MCF 10A (cell line): ENCODE measurements at places on chromosomes 4 and X. TPM values are rescaled to one million over a fixed set of nuclear protein-coding genes. Genes with fewer than 3 reads are reported as not detected.

DNA sequence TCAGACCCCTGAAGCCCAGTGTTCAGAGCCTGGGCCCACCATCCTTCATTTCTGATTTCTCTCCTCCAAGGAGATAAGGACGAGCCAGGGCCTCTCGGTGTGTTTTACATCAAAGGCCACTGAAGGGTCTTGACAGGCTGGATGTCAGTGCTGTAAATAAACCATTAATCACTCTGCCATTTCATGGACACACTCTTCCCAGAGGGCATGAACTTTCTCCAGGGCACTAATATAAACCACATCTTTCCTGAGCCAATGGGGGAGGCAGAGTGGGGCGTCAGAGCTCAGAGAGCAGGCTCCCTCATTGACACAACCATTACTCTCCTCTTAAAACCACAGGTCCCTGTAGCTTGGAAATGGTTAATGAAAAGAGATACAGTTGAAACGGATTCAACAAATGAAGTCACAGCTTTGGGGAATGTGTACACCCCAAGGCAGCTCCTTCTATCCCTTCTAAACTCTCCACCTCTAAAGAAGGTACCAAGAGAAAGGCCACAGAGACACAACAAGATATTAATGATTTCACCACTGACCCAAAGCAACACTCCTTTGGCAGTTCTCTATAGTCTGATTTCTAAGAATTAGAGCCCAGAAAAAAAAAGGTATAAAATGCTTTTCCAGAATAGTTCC is 200.6 kb downstream of the CHIC2 start:
- H3K27me3 ChIP-seq = no peaks in the 10 kb centered on the region
- no peak for DNase-seq
- H3K4me3 ChIP-seq = no peak overlapping the region

- peak overlapping the region; percentile 14 for H3K27ac ChIP-seq
- H3K27me3 ChIP-seq = no peaks in the 10 kb centered on the region
- no peaks in the 10 kb centered on the region for H3K4me1 ChIP-seq
- no peak for DNase-seq
- no peak overlapping the region for H3K4me3 ChIP-seq
These were observed 212.4 kb upstream of the TTC29 start for GRCh38 chr4:147157860-147158701.

The FGB gene
- total RNA-seq = not detected in 2 replicates

GRCh38 chr4:125626946-125627345 is 312.2 kb downstream of the FAT4 start:
- H3K4me1 ChIP-seq = peaks cover 8% of the 10 kb centered on the region
- H3K27me3 ChIP-seq = no peaks in the 10 kb centered on the region
- no peak overlapping the region for H3K4me3 ChIP-seq
- no peak for DNase-seq
- H3K27ac ChIP-seq = no peak overlapping the region

GRCh38 chrX:35040871-35041270 is 98.3 kb downstream of the FAM47B start:
- H3K4me3 ChIP-seq = no peak overlapping the region
- no peak overlapping the region for H3K27ac ChIP-seq
- H3K36me3 ChIP-seq = no peaks in the 10 kb centered on the region
- H3K27me3 ChIP-seq = no peaks in the 10 kb centered on the region
- no peaks in the 10 kb centered on the region for H3K4me1 ChIP-seq

The PAGE2 gene
- total RNA-seq = not detected in 2 replicates

GRCh38 chr4:152209772-152210493 is 326.0 kb downstream of the FBXW7 start:
- no peaks in the 10 kb centered on the region for H3K4me1 ChIP-seq
- H3K4me3 ChIP-seq = no peak overlapping the region
- H3K27me3 ChIP-seq = no peaks in the 10 kb centered on the region
- no peak overlapping the region for H3K27ac ChIP-seq

DNA sequence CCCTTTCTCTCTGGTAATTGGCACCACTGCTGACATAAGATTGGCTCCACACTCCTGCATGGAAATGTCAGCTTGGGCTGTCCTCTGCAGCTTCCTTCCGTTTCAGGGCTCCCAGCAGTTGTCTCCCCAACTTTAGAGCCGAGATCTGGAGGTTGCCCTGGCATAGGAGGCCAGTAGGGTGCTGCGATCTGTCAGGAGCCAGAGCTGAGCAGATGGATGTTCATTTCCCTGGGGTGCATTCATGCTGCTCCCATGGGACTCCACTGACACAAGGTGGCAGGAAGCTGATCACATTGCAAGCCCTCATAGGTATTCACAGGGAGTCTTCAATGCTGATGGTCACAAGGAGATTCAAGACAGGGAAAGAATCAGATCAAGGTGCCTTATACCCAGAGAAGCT is 116.6 kb upstream of the RAI2 start:
- no peaks in the 10 kb centered on the region for H3K4me1 ChIP-seq
- no peak for DNase-seq
- no peaks in the 10 kb centered on the region for H3K36me3 ChIP-seq
- H3K27ac ChIP-seq = no peak overlapping the region

The MAGEA2 gene
- not detected in 2 replicates for total RNA-seq

GRCh38 chrX:112967903-112968302 is 127.3 kb upstream of the AMOT start:
- DNase-seq = peak; percentile 43
- peaks cover 20% of the 10 kb centered on the region for H3K27me3 ChIP-seq
- no peaks in the 10 kb centered on the region for H3K36me3 ChIP-seq
- H3K4me3 ChIP-seq = no peak overlapping the region
- H3K4me1 ChIP-seq = peaks cover 16% of the 10 kb centered on the region
- H3K27ac ChIP-seq = no peak overlapping the region

DNA sequence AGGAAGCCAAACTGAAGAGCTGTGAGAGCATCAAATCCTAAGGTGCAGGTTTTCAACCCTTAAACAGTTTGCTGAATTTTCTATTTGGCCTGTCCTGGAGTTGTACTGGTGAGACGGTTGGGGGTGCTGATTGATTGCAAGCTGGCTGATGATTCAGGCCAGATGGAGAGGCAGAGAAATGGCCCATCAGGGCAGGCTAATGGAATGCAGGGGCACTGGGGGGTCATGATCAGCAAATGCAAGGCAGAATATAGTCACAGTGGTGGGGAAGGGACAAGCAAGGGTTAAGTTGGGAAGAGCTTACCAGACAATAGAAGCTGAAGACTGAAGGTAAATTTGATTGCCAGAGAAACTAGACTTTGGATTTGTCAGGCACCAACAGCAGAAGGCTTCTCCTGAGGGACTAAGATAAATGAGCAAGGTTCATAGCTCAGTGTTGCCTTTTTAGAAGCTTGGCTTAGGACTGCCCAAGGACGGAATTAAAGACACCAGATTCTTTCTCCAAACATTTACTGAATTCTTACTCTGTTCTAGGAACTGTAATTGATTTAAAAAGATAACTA is 4.3 kb upstream of the AADAT start:
- H3K27ac ChIP-seq = no peak overlapping the region
- DNase-seq = no peak
- H3K27me3 ChIP-seq = no peaks in the 10 kb centered on the region
- no peaks in the 10 kb centered on the region for H3K36me3 ChIP-seq
- no peak overlapping the region for H3K4me3 ChIP-seq
- peaks cover 4% of the 10 kb centered on the region for H3K4me1 ChIP-seq

DNA sequence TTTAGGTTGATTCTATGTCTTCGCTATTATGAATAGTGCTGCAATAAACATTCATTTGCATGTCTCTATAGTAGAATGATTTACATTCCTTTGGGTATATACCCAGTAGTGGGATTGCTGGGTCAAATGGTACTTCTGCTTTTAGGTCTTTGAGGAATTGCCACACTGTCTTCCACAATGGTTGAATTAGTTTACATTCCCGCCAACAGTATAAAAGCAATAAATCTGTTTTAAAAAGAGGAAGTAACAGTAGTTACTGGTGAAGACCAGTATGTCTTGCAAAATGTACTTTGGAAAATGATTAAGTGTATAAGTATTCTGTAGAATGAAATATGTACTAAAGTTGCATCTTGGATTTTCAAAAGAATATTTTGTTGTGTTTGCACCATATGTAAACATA is 77.3 kb downstream of the SHROOM4 start:
- no peak overlapping the region for H3K4me3 ChIP-seq
- no peak overlapping the region for H3K27ac ChIP-seq
- no peak for DNase-seq
- no peaks in the 10 kb centered on the region for H3K36me3 ChIP-seq
- H3K27me3 ChIP-seq = peaks cover 57% of the 10 kb centered on the region

The NPNT gene
- 0.09 TPM in 1 of 2 replicates, not detected in the other for total RNA-seq

The BANK1 gene
- not detected in 2 replicates for total RNA-seq

The DUSP9 gene
- total RNA-seq = not detected in 2 replicates

DNA sequence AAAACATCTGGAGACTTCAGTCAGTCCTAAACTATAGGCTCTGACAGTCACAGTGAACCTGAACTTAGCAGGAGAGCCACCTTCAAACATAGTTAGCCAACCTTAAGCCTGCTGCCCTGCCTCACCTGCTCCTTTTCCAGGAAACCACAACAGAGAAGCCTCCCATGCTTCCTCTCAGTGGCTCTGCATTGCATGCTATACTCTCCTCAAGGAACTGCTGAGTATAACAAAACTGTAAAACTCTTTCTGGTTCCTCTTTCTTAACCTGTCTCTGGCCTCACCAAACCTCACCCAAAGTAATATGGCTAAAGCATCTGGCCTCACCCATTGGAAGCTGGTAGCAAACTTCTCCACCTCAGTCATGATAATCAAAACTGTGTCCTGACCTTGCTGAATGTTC is 122.1 kb downstream of the ANKRD50 start:
- H3K4me1 ChIP-seq = no peaks in the 10 kb centered on the region
- H3K27ac ChIP-seq = no peak overlapping the region
- H3K36me3 ChIP-seq = no peaks in the 10 kb centered on the region

- H3K4me3 ChIP-seq = no peak overlapping the region
- peaks cover 37% of the 10 kb centered on the region for H3K36me3 ChIP-seq
- no peaks in the 10 kb centered on the region for H3K4me1 ChIP-seq
- H3K27me3 ChIP-seq = no peaks in the 10 kb centered on the region
These were observed 23.2 kb downstream of the TACC3 start for GRCh38 chr4:1744552-1744951.

DNA sequence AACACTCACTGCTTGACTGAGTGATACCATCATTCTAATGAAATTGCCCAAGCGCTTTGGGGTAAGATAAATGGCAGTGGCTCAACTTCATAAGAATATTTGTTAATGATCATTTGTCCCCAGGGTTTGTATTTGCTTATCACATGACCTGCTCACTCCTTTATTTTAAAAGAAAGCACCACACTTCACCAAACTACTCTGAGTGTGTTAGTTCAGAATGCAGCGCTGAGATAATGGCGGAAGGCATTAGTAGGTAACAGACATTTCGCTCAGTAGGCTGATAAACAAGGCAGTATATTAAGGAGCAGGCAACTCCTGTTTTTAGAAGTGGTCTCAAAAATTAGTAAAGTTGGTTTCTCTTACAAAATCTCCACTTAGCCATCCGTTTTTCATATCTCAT is 1.6 kb downstream of the SNX25 start:
- H3K27me3 ChIP-seq = no peaks in the 10 kb centered on the region
- DNase-seq = no peak
- H3K4me3 ChIP-seq = peak overlapping the region; percentile 72
- peaks cover 12% of the 10 kb centered on the region for H3K4me1 ChIP-seq
- H3K27ac ChIP-seq = peak overlapping the region; percentile 79

The MXRA5 gene
- not detected in 2 replicates for total RNA-seq

GRCh38 chr4:159383562-159383931 is 280.7 kb downstream of the RAPGEF2 start:
- no peak for DNase-seq
- no peaks in the 10 kb centered on the region for H3K27me3 ChIP-seq
- no peaks in the 10 kb centered on the region for H3K4me1 ChIP-seq
- no peaks in the 10 kb centered on the region for H3K36me3 ChIP-seq
- H3K4me3 ChIP-seq = no peak overlapping the region

GRCh38 chr4:1939664-1940509 is 68.7 kb downstream of the NSD2 start:
- peaks cover 29% of the 10 kb centered on the region for H3K4me1 ChIP-seq
- H3K36me3 ChIP-seq = peaks cover 47% of the 10 kb centered on the region
- no peaks in the 10 kb centered on the region for H3K27me3 ChIP-seq
- peak; percentile 93 for DNase-seq

- no peak for DNase-seq
- no peaks in the 10 kb centered on the region for H3K27me3 ChIP-seq
- no peak overlapping the region for H3K4me3 ChIP-seq
- peaks cover 2% of the 10 kb centered on the region for H3K36me3 ChIP-seq
- H3K27ac ChIP-seq = no peak overlapping the region
These were observed 10.5 kb upstream of the KLHL5 start for GRCh38 chr4:39051492-39051891.

The APLN gene
- not detected in 2 replicates for total RNA-seq
